Activated naive CD4-positive, alpha-beta T cell treated with Interleukin-2 at 50 U/mL for 16 hours (primary cell): ENCODE measurements at places on chromosomes 1 and 21.

DNA sequence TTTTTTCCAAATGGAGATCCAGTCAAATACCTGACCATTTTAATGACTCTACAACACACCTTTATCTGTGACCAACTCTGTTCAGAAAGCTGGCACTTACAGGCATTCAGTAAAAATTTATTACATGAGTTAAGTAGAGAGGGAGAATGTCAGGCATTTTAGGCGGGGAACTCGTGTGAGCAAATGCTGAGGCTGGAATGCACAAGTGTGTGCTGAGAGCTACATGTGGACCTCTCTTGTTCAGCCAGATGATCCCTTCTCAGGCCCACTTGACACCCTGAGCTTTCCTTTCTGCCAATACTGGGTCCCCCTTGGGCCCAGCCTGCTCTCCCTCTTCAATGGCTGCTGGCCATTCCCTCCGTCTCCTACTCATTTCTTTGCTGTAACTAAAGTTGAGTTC, 11.7 kb downstream of the PPIH start:
- DNase-seq = no peak

- DNase-seq = no peak
Measured at GRCh38 chr1:37839676-37840075, 19.7 kb downstream of the MTF1 start.

- DNase-seq = no peak
Measured at GRCh38 chr1:25098717-25099116, 133.6 kb downstream of the SYF2 start.

- no peak for DNase-seq
Measured at GRCh38 chr21:45988366-45989347, 7.1 kb downstream of the COL6A1 start.

DNA sequence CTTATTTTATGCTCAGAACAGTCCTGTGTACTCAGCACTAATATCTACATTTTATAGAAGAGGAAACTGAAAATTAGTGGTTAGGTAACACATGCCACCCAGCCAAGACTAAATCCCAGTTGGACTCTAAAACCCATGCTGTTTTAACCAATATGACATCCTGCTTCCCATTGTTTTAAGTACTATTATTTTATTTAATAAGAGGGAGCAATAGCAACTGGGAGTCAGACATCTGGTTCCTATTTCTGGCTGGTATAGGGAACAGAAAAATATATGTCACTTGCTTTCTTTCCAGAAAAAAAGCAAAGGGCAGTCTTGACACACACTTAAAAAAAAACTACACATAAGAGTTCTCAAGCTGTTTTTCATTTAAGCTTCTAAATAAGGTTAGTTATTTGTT, 11.9 kb downstream of the KLHL12 start:
- DNase-seq = no peak

DNA sequence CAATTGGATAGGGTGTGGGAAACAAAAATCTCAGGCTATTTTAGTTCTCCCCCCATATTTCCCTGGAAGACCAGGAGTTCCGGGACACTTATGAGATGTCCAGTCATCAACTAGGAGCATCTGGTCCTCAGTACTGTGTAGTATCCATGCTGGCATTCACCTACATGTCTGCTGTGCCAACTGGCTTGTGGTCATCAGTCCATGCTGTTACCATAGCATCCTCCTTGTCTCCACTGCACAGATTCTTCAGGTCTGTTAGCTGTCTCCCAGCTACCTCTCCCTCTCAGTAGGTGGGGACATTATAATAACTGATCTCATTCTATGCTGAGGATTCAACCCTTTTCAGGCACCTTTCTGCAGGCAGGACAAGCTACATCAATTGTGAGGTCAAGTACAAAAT, 302.9 kb downstream of the BARHL2 start:
- no peak for DNase-seq

DNA sequence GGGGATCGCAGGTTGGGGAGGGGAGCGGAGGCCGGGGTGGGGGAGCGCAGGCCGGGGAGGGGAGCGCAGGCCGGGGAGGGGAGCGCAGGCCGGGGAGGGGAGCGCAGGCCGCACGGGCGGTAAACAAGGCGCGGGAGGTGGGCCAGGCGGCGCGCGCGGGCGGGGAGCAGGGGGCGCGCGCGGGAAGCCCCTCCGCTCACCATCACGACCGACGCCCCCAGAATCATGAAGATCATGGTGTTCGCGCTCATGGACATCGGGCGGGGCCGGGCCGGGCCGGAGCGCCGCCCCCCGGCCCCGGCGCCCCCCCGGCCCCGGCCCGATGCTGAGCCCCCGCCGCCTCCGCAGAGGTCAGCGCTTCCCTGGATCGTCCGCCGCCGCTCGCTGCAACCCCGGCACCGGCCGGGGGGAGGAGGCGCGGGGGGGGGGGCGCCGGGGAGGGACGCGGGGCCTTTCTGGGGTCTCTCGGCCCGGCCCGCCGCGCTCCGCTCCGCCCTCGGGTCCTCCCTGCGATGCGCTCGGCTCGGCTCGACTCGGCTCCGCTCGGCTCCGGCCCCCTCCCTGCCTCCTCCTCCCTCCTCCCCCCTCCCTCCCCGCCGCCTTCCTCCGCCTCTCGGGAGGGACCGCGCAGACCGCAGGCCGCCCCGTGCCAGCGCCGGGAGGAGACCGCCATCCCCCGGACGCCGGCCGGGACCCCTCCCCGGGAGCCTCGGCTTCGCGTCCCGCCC, at the start of gene TMEM240:
Gene TMEM240 (minus strand): TSS at position 535 of the 728 bp plus-strand sequence. CDS start 278 bp downstream, at position 257.
- peak; percentile 48 for DNase-seq

DNA sequence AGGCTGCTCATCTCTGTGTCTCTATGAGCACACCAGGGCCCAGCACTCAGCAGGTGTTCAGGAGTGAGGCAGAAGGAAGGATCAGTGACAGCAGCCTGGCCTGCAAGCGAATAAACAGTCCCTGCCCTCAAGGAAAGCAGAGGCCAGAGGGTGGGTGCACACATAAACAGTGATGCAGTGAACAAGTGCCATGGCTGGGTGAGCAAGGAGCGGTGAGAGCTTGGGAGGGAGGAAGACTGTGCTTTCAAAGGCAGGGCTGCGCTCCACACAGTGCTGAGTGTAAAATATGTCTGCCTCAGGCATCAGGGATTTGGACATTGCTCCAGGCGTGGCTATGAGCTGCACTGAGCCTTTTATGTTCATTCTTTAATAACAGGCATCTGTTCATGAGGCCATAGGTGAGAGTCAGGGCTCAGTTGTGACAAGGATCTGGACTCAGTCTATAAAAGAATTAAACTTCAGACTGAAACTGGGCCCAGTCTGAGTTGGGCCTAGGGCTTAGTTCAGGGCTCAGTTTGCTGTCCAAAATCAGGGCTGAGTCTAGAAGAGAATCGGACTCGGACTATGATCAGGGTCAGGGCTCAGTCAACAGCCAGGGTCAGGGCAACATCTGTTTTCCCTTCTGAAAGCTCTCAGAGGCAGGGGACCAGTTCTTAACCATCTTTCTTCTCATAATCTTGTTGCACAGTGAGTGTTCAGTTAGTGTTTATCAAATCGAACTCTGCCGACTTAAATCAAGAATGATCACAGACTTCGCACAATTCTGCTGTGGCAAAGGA, 213.7 kb downstream of the FOXD2 start:
- DNase-seq = no peak

GRCh38 chr1:235642011-235642942, 7.3 kb downstream of the GNG4 start:
- DNase-seq = peak; percentile 77

GRCh38 chr1:22733643-22734042, 23.0 kb downstream of the EPHB2 start:
- no peak for DNase-seq

GRCh38 chr1:41891199-41891896, 27.4 kb downstream of the HIVEP3 start:
- peak; percentile 60 for DNase-seq

- no peak for DNase-seq
Measured at GRCh38 chr1:232627645-232628334, 2.1 kb downstream of the SIPA1L2 start.

GRCh38 chr21:45012662-45013259, 61.6 kb upstream of the ADARB1 start:
- no peak for DNase-seq

DNA sequence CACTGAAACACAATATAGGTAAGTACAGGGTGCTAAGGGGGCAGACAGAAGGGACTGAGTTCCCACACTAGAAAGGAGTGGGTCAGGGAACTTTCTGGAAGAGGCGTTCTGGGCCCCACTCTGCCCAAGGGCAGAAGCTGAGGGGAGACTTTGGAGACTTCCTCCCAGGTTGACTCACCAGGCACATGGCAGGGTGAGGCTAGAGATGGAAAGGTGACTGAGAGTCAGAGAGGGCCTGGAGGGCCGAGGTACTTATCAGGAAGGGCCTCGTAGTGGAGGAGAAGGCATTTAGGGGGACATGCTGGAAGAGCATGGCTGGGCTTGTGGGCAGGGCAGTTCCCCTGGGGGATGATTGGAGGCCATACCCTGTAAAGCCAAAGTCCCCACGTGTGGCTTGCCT, 159.9 kb upstream of the JUN start:
- no peak for DNase-seq

DNA sequence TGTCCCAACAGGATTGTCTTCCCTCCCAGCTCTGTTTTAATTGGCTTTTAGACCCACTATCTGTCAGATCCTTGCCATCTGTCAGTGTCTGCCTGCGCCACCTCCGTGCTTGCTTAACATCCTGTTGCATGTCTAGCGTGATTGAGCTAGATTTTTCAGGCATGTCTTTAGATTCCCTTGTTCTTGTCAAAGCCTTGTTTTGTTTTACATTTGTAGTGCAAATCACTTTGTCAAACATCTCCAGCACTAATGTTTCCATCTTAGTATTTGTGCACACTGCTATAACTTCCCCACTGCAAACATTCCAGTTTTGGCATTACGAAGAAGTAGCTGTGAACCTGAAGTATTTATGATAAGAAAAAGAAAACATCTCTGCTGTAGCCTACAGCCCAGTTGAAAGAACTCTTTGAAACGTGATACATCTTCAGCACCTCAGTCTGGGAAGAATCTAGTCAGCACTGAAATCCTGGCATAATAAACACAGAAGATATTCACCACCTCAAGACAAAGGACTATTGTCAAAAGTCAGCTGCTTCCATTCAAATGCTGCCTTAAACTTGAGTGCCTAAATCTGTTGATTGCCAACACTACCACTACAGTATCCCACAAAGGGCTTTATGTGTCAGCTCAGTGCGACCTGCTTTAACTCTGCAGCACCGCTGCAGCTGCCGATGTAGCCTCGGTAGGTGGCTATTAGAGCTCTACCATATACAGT, 105.0 kb downstream of the FNBP1L start:
- no peak for DNase-seq

DNA sequence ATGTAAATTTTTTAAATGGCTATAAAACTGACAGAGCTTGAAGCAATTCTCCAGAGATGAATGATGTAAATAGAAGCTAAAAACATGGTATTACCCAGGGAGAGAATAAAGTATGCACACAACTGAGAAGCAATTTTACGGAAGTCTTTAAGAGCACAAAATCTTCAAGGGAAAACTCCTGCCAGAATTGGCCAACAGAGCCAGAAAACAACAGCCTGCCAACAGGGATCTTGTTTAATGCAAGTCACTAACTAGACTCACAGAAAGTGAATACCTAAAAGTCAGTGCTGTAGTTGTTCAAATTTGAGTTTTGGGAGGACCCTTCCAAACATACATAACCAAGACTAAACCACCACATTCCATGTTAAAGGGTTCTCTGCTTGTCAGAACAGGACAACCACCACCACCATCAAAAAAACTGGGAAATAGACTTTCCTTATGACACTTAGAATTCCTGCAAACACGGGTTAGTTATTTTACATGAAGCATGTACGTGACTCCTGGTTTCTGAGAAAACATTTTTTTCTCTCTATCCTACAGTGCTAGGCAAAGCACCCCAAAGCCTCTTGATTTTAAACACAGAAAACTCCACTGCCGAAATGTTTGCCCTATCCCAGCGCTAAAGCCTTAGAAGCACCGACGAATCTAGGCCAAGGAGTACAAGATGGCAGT, 1.6 kb downstream of the EPS15 start:
- DNase-seq = no peak
